ENCODE measurements at places on chromosomes 13 and 19.
A peak's percentile ranks its signal among the peaks of the same experiment; 100 is the strongest.

DNA sequence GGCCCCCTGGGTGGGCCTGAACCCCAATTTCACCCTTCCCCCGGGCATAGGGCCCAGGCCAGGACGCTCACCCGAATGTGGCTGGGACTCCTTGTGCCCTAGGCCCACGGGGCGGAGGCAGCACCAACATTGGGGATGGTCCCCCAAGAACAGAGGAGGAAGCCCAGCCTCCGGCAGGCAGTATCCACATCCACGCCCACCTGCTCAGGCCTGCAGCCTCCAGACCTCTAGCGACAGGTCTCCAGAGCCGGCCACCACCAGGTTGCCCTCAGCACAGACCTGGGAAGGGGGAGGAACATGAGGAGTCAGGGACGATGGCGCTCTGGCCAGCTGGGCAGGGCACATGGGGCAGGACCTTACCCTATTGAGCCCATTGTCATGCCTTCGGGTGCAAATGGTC, 1.2 kb downstream of the GNG14 start:
- DNase-seq: no peak

GRCh38 chr13:88436974-88437373, 765.8 kb downstream of the SLITRK5 start:
- no peak for DNase-seq

GRCh38 chr13:76350399-76350798, 535.8 kb downstream of the KCTD12 start:
- no peak for DNase-seq

GRCh38 chr19:1252821-1253513, 4.6 kb downstream of the MIDN start:
- peak; percentile 90 for DNase-seq

- DNase-seq: no peak
Observed at GRCh38 chr13:66689037-66689619, 541.0 kb downstream of the PCDH9 start.

- no peak for DNase-seq
Observed at GRCh38 chr13:20151016-20151415, 9.8 kb downstream of the GJA3 start.

GRCh38 chr19:33000510-33000909, 28.5 kb downstream of the FAAP24 start:
- no peak for DNase-seq

- no peak for DNase-seq
Observed at GRCh38 chr19:1658150-1659083, 6.0 kb upstream of the TCF3 start.
